HT1080 (cell line): ENCODE measurements at places on chromosomes 3 and 15.

DNA sequence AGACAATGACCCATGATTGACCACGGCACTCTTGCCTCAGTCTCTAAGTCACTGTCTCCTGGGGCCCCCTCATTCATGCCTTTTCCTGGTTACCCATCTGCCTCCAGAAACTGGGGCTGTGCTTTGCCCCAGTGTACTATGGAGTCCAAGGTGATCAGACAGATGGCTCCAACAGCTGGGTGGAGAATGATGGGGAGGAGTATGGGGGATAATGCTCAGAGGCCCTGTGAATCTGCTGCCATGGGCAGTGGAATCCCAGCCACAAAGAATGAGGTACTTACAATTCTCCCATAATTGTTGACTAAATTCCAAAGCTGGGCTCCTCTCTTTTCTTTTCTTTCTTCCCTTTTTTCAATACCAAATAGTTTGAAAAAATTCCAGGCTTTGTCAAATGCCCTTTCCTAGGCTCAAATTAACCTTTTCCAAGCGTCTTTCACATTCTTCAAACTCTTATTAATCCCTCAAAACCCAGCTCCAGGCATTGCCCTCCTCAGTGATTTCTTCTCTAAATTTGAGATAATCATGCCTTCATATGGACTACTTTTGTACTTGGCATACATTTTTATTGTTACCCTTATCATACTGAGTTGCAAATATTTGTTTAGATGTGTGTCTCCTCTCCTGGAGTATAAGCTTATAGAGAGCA is 148.5 kb upstream of the ICE2 start:
- DNase-seq, result no peak

DNA sequence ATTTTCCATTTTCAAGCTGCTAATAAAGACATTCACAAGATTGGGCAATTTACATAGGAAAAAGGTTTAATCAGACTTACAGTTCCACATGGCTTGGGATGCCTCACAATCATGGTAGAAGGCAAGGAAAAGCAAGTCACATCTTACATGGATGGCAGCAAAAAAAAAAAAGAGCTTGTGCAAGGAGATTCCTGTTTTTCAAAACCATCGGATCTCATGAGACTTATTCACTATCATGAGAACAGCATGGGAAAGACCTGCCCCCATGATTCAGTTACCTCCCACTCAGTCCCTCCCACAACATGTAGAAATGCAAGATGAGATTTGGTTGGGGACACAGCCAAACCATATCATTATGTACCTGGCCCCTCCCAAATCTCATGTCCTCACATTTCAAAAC is 202.0 kb downstream of the FNDC3B start:
- DNase-seq, result no peak

GRCh38 chr15:92864127-92864814 is 35.9 kb upstream of the CHD2 start:
- DNase-seq, result no peak

DNA sequence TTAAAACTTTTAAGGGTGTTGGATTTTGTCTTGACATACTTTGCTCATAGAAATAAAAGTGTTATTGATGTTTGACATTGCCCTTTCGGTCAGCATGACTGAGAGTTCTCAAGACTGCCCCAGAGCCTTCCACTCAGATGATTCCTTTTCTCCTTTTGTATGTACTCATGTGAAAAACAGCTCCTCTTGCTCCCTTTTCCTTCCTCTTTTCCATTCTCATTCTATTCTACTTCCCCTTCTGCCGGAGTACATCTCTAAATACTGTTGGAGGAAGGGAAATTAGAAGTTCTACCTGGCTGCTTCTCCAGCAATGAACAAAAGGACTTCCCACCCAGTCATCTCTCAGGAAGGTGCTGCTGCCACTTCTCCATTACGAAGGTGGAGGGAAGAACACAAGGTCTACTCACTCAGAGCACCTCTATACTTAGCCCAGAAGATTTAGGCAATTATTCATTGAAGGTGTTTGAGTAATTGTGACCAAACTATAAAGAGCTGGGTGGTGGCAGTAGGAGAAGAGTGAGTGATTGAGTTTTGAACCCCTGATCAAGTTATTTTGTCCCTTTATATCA is 163.8 kb upstream of the MBNL1 start:
- no peak for DNase-seq

DNA sequence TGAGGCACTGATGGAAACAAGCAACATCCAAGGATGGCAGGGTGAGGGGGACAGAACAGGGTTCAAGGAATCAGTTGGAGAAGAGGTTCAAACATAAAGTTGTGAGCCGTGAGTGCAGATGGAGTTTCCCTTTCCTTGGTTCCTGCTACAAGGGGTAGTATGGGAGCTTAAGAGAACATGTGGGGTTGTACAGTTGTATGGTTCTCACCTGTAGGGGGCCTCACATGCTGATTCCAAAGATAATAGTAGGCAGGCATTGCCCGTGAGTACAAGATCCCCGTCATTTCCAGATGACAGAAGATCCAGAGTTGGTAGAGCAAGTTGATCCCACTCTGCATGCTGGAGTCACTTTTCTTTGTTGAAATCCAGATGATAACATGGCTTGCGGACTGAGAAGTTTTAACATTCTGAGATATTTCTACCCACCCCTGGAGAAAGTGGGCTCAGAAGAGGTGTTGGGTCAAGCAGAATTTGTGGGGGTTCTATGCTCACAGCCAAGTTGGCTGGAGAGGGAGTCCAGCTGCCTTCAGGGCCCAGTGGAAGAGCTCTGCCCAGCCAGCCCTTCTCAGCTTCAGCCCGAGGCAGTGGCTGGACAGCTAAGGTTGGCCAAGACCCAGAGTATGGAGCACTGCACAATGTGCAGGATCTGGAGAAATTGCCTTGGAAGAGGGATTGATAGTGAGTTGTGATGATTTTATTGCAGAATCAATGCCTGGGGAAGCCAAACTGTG is 141.8 kb downstream of the THSD4 start:
- no peak for DNase-seq
